ENCODE measurements at places on chromosomes 7 and 10.

DNA sequence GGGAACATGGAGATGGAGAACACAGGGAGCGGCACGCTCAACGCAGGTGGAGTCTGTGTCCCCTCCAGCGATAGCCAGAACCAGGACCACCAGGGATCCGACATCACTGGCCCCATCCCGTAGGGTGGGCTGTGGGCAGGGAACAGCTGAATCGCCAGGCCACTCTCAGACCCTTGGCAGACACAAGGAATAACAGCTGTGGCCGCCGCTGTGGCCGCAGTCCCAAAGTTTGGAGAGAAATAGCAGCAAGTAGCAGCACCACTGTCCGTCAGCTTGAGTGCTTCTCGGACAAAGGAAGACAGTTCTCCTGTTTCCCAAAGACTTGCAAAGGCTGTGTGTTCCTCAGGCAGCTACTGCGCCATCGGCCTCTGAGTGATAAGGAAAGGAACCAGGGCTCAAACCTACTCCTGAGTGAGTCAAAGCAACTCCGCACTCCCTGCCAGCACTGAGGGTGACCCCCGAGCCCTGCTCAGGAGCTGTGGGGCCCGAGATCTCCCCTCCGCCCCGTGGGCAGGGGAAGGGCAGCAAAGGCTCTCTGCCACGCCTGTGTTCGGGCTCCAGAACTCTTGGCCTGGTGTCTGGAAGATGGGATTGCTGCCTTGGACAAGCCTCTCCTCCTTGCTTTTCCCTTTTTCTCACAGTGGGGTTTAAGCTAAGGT is 82.3 kb upstream of the FAM20C start:
- DNase-seq = no peak

- DNase-seq = no peak
These were observed 23.0 kb downstream of the AKR1B15 start for GRCh38 chr7:134571746-134572461.

GRCh38 chr10:133384071-133384470 is 5.0 kb downstream of the PAOX start:
- DNase-seq = no peak

- DNase-seq = no peak
These were observed 111.3 kb downstream of the RGS10 start for GRCh38 chr10:119431034-119431772.

GRCh38 chr7:24441314-24442027 is 131.8 kb upstream of the PALS2 start:
- peak; percentile 7 for DNase-seq

DNA sequence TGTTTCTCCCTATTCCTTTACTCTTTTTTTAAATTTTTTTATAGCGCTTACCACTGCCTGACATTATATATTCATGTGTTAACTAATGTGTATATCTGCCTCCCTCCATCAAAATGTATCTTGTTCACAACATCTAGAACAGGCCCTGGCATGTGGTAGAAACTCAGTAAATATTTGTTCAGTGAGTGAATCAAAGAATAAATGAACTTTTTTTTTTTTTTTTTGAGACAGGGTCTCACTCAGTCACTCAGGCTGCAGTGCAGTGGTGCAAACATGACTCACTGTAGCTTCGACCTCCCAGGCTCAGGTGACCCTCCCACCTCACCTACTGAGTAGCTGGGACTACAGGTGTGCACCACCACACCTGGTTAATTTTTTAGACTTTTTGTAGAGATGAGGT is 7.5 kb upstream of the CALD1 start:
- no peak for DNase-seq

DNA sequence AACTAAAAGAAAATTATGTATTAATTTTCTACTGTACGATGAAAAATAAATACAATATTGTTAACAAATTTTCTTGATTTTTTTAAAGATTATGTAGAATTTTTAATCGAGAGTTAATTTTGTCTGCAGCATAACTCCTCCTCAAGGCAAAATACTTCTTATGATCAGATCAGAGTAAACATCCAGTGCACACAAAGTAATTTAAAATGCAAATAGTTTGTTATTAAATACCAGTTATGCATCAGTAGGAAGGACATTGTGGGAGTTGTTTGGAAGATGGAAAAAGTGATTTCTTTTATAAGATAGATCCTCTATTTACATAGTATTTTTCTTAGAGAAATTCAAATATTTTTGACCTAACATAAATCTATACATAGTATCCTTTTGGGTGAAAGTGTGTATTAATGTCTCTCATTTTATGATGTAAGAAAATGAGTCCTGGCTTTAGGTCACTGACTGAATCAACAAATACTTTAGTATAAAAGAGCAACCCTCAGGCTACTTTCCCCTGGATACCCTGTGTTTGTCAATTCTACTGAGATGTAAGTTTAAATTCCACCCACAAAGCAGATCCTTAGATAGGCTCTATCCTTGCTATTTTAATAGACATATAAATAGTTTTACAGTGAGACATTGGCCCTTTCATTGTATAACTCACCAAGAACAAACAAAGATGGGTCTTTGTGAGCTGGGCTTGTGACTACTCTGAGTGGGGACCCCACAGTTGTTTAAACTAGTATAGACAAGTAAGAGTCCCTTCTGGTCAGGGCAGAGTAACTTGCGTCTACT is 1133.7 kb downstream of the GATA3 start:
- DNase-seq = no peak

- peak; percentile 70 for DNase-seq
These were observed 11.7 kb downstream of the NOBOX start for GRCh38 chr7:144391823-144392255.

DNA sequence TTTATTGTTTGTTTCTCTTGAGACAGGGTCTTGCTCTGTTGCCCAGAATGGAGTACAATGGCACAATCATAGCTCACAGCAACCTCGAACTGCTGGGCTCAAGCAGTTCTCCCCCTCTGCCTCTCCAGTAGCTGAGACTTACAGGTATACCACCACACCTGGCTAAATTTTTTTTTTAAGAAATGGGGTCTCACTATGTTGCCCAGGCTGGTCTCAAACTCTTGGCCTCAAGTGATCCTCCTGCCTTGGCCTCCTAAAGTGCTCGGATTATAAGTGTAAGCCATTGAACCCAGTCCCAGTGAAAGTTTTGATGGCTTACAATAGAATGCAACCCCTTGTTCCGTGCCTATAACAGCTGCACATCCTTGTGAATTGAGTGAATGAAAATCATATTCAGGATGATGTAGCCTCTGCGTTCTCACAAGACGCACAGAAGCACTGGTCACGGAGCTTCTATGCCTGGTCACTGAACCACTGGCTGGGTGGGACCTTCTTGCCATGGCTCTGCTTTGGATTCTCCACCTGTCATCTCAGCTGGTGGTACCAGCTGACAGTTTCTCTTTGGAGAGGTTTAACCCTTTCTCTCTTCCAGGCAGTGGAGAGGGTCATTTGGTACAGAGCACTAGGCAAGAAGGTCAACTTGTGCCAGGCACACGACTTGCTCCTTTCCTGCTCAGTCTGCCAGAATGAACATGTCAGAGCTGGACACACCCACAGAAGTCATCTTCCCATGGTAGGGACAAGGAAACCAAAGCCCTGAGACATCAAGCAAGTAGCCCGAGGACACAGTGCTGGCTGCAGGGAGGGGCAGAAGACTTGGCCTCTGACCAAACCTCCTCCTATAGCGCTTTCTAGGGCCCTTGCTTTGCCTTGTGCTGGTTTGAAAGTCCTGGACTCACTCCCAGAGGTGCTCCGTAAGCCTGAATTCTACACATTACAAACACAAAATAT is 89.6 kb downstream of the ATXN7L1 start:
- no peak for DNase-seq

GRCh38 chr7:17556247-17556956 is 257.9 kb downstream of the AHR start:
- no peak for DNase-seq

GRCh38 chr10:90966146-90966545 is 45.3 kb upstream of the ANKRD1 start:
- DNase-seq = no peak

- peak; percentile 23 for DNase-seq
These were observed 10.4 kb downstream of the STMP1 start for GRCh38 chr7:135672560-135673359.

GRCh38 chr7:94394109-94394436 is 622 bp upstream of the COL1A2 start:
- DNase-seq = no peak

- DNase-seq = no peak
These were observed 389.1 kb upstream of the COBL start for GRCh38 chr7:51705701-51706100.

DNA sequence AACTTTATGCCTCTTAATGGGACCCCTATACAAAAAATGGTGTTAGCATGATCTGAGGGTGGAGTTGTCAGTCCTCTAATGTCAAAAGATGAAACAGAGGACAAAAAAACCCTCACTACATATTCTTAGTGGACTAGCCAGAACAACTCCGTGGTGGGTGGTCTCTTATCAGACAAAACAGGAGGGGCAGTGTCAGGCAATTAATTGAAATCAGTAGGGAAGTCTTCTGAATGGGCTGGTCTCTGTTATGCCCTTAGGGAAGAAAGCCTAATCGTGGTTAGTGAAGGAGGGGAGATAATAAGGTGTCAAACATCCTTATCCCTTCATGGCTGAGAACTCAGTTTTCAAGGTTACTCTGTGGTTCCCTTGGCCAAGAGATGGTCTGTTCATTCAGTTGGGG is 909.4 kb downstream of the GRID1 start:
- DNase-seq = no peak

- DNase-seq = no peak
These were observed 101.6 kb downstream of the CYTH3 start for GRCh38 chr7:6170571-6171531.

DNA sequence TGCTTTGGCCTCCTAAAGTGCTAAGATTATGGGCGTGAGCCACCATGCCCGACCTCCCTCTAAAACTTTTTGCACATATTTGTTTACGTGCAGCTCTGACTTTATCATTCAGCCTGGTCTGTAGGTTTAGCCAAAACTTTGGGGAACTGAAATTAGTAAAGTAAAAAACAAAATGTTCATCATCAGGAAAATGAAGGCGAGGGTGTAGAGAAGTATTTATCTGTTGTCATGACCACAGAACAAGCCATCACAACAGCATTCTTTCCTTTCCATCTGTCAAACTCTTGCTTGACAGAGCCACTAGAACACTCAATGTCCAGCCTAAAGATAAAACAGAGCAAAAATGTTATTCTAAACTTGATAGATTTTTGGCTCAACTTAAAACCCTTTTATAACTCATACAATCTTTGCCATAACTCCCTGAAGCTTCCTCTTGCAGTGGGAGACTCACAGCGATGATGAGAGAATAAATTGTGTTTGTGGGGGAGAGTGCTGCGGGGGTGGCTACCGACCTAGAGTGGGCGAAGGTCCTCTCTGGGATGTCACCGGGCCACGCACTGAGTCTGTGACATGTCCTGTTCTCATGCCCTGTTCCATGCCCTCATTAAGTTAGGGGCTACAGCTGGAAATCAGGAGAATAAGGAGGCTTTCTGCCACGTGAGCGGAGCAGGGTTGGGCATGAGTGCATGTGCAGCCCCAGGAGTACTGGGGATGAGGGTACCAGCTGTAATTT is 58.6 kb upstream of the MKRN1 start:
- DNase-seq = no peak

DNA sequence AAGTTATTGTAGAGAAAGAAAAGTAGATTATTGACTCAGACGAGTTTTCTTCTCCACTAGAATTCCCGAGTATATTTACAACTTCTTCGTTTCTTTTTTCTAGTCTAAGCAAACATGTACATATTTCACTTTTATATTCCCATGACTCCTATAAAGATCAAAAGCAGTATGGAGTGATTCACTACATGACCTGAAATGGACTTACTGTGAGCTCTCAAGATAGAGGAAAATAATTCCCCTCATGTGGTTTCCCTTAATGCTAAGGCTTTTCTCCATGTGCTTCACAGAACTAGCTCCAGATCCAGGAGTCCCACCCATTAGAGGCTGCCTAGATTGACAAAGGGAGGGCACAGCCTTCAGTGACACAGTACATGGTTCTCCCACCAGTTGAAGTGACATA is 823.1 kb upstream of the LRRTM3 start:
- no peak for DNase-seq

GRCh38 chr7:150654692-150655091 is 22.5 kb upstream of the GIMAP6 start:
- DNase-seq = no peak

GRCh38 chr10:88082806-88083596 is 219.6 kb downstream of the PTEN start:
- no peak for DNase-seq

DNA sequence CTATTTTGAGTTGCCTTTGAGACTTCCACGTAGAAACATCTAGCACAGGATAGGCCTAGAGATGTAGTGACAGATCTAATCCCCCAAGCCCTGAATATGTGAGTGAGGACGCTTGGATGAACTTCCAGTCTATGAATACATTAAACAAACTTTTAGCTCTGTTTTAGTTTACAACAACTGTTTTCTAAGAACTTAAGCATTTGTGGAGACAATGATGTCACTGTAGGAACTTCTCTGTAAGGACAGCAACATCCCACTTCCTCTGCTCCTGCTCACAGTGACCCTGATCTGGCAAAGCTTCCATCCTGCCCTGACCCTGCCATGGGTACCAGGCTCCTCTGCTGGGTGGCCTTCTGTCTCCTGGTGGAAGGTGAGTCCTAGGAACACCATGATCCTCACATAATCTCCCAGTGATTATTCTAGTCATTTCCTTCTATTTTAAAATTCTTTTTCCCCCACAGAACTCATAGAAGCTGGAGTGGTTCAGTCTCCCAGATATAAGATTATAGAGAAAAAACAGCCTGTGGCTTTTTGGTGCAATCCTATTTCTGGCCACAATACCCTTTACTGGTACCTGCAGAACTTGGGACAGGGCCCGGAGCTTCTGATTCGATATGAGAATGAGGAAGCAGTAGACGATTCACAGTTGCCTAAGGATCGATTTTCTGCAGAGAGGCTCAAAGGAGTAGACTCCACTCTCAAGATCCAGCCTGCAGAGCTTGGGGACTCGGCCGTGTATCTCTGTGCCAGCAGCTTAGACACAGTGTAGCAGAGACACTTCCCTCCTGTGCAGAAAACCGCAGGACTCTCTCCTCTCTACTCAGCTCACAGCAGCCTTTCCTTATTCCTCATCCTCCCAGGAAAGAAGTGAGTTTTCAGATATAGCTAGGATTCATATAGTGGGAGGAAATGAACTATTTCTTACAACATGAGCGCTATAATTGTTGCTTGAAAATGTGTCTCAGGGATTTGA is 194.4 kb upstream of the PRSS1 start:
- no peak for DNase-seq

DNA sequence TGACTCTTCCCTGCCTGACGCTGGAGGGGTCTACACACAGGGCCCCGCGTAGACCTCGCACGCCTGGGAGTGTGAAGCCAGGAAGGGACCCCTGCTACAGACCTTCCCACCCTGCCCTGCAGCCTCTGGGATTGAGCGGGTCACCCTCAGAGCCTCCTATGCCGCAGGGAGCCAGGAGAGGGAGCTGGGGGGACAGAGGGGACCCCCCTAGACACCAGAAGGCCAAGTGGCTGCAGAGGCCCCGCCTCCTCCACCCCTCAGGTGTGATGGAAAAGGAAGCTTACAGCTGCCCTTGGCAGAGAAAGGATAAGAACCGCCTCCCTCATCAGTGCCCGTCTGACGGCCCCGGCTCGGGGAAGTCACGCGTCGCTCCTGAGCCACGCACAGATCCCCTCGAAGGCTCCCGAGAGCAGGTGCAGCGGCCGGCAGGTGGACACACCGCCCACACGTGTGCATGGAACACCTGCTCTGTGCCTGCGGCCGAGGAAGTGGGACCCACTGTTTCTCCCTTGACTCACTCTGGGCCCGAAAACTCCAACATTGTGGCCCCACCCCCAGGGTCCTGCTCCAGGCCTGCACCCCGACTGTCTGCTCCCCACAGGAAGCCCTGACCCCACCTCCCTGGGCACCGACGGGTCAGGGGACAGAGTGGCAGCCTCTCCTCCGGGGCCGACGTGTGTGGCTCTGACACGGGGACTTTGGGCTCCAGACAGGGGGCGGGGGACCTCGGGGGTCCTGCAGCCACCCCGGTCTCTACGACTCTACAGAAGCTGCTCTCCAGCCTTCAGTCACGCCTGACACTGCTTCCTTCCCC is 73.3 kb downstream of the MICALL2 start:
- no peak for DNase-seq
